ENCODE measurements at places on chromosomes 13 and 19.

GRCh38 chr19:291006-291521, at the start of gene PLPP2:
PLPP2 (minus strand) TSS chr19:291403; CDS start chr19:291336, 67 bp downstream.
- DNase-seq = no peak

DNA sequence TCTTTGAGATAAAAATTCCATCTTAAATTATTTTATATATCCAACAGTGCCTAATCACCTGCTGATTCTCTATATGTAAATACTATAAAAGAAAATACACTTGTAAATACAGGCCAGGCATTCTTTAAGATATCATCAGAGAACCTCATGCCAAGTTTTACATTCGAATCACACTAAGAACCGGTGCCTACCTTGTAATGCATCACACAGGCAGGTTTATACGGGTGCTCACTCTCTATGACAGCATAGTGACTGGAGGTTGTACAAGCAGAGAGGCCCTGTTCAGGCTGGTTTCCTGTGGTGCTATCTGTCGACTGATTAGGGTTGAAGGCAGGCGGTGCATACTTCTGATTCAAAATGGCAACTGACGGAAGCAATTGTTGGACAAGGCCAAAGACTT, 141.3 kb upstream of the FBXL3 start:
- DNase-seq = no peak

GRCh38 chr19:408902-409515, at the start of gene C2CD4C:
C2CD4C (minus strand) TSS chr19:409147; CDS start chr19:408361, 786 bp downstream.
- no peak for DNase-seq

DNA sequence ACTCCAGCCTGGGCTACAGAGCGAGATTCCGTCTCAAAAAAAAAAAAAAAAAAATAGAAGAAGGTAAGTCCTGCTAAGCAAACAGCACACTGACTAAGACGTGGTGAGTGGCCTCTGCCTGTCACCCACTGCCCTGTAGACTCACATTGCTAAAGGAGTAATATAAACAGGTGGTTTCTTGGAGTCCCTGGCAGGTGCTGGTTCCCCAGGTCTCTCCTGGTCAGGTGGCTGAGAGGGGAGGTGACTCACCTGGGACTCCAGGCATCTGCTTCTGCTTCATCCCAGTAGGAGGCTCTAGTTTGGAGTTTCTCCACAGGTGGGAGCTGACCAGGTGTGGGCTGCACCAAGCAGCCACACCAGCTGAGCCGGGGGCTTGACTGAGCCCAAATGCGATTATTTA, at the start of gene OR10H1:
TSS of gene OR10H1 (minus strand) at position 359 of the 400 bp plus-strand sequence. CDS start 7,627 bp downstream, outside the sequence.
- no peak for DNase-seq

- DNase-seq = no peak
Measured at GRCh38 chr13:45527699-45528462, 63.1 kb downstream of the COG3 start.

DNA sequence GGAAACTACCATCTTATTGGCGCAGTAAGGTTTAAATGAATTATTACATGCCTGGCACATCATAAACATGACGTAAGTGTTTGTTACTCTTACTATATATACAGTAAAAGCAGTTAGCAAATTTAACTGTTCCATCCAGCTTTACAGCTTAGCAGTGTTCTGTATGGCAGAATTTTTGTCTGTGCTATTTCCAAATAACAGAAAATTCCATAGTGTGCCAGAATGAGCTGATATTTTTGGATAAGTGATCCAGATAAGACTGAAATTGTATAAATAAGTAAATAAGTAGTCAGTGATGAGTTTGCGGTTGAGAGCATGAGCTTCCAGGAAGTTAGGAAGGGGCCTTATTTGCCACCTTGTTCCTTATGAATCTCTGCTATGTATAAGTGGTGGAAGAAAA, 236.5 kb upstream of the SLC10A2 start:
- DNase-seq = no peak

DNA sequence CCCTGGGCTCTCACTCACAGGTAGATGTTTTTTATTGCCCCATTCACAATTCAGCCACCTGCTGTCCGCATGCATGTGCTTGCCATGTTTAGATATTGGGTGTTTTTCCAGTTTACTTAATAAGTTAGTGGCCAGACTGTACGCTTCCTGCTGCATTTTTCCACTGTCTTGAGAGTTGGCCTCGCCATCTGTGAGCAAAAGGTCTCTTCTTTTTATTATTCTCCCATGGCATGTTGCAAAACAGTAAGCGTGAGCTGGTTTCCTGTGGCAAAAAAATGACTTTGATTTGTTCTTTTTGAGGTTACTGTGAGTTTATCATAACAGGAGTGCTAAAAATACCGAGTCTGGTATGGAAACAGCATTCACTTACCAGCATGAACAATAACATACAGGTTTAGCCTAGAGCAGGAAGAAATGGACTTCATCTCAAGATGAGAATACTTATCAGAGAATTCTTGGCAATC, 46.0 kb downstream of the SAE1 start:
- DNase-seq = peak; percentile 64
